ENCODE measurements at places on chromosomes 1 and 21.

- DNase-seq = no peak
These were observed 17.9 kb downstream of the TMEM200B start for GRCh38 chr1:29105822-29106221.

GRCh38 chr1:244952280-244952933 is 88.1 kb upstream of the HNRNPU start:
- no peak for DNase-seq

DNA sequence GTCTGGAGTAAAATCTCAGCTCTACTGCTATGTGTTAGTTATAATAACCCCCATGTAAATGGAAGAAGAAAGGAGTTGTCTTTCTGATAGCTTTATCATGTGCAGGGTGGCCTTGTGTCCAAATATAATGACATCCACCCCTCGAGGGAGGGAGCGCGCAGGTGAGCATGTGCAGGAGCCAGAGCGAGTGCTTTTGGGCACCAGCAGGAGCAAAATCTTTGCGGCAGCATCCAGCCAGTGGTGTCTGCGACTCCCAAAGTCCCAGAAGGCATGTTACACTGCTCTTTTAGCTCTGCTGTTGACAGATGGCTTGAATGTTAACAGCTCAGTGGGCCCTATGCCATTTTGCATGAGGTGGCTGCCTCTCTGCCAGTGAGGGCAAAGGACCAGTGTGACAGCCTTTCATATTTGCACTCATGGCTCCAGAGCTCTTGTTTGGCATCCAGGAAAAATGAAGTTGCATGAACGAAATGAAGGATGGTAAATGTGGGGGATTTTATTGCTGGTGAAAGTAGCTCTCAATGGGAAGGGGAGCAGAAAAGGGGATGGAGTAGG is 146.7 kb downstream of the HMCN1 start:
- DNase-seq = no peak

DNA sequence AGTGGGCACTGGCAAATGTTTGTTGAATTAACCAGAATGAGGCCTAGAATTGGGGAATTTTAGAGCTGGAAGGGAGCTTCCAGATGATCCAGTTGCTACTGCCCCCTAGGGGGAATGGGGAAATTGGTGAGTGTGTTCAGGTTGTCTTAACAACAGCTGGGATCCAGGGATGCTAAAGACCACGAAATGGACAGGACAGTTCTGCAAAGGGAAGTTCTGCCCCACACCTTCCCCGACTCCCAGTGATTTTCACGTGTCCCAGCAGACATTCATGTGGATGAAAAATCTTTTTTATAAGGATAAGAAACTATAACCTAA is 33.9 kb downstream of the TRIM62 start:
- peak; percentile 17 for DNase-seq

DNA sequence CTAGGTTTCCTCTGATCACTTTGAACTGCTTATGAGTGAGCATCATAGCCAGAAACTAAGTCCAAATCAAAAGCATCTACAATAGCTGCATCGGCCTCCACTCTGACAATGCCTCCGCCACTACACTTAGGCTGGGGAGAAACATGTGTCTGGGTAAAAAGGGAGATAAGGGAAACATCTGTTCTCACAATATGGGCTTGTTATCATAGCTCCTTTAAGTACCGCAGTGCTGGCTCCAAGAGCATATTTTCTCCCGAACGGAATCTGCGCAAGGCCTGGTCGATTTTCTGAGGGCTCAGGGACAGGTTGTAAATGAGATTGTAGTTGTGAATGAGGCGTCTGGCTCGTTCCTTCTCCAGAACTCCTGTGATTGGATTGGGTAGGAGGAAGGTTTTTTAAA is 63.9 kb upstream of the CYP2J2 start:
- DNase-seq = no peak

DNA sequence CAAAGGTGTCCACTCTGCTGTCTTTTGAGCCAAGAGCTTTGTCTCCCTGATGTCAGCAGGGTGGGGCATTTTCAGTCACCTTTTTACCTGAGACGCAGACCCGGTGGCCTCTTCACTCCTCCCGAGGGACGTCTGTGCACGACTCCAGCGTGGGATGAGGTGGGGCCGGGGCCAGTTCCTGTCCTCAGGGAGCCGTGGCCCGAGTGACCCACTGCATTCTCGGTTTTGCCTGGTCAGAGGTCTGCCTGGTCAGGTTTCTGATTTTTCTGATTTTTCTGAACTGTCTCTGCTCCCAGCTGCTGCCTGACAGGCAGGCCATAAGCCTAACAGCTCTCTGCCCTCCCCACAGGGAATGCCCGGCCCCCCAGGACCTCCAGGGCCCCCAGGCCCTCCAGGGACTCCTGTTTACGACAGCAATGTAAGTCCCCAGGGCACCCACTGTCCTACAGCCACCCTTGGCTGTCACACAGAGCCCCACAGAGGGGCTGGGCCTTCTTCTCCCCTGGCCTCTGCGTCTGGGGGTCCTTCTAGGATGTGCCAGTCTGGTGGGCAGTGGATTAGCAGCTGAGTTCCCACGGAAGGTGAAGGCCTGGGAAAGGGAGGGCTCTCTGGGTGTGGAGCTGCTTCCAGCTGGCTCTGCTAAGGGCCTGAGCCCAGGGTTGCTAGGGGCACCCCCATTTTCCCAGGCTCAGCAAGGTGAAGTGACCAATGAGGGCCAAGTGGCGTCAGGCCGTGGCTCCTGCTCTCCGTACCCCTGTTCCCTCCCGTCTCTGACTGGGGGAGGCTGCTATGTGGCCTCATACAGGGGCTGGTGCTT is 45.9 kb downstream of the SLC19A1 start:
- no peak for DNase-seq

- no peak for DNase-seq
These were observed 47.0 kb upstream of the PALMD start for GRCh38 chr1:99598738-99599411.

- no peak for DNase-seq
These were observed 7.0 kb upstream of the POFUT2 start for GRCh38 chr21:45294509-45295291.

- DNase-seq = no peak
These were observed 40.9 kb upstream of the LRRN2 start for GRCh38 chr1:204726478-204726877.

DNA sequence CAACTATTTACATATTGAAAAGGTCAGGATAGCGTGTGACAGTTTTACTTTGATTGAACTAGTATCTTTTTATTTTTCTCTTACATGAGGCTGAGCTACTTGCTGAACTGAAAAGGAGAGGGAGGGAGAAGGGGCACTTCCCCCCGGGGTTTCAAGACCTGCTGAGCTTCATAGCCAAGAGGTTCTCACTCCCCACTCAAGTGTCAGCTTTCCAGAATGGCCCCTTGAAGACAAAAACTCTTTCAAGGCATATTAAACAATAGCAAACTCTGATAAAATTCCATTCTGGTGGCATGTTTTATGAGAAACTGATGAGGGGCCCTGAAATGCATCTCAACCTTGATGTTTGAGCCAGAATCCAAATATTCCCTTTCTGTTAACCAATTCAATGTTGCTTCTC is 143.0 kb downstream of the KAZN start:
- DNase-seq = no peak

- no peak for DNase-seq
These were observed 57.4 kb upstream of the AJAP1 start for GRCh38 chr1:4597020-4597419.

GRCh38 chr1:101394041-101394440 is 157.2 kb downstream of the S1PR1 start:
- DNase-seq = no peak

DNA sequence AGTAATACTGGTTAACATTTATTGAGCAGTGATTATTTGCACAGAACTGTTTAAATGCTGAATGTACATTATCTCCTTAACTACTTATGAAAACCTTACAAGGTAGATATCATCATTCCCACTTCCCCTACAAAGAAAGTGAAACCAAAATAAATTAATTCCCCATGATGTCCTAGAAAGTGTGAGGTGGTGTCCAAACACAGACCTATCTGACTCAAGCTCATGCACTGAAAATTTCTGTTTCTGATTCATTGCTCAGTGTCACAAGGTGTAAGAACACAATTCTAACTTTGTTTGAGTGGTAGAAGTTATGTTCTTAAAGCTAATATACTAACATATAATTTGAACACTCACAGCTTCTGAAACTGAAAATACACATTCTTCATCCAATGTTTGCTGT is 178.7 kb downstream of the MRPL39 start:
- peak; percentile 1 for DNase-seq

DNA sequence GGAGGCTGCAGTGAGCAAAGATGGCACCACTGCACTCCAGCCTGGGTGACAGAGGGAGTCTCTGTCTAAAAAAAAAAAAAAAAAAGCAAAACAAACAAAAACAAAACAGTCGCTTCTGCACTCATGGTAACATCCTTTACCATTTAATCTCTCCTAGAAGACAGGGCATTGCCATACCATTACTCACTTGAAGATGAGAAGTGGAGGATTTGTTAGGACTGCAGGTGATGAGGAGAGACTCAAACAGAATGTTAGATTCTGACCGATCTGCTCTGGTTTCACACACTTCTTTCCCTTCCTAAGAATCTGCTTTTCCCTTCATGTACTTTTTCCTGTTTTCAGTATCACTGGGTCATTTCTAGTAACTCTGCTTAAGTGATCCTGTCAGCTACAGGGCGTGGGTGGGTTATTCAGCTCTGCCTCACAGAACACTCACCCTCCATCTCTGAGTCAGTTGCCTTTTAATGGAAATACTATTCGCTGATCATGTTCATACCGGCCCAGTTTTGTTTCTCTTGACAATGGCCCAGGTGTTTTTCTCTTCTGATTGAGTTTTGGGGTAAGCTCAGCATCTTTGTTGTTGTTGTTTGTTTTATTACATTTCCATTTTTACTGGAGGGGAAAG is 148.0 kb upstream of the ERG start:
- DNase-seq = no peak

- DNase-seq = no peak
These were observed 18.6 kb upstream of the RALGPS2 start for GRCh38 chr1:178706432-178706831.

- DNase-seq = no peak
These were observed 68.1 kb upstream of the RRP15 start for GRCh38 chr1:218217040-218217439.

DNA sequence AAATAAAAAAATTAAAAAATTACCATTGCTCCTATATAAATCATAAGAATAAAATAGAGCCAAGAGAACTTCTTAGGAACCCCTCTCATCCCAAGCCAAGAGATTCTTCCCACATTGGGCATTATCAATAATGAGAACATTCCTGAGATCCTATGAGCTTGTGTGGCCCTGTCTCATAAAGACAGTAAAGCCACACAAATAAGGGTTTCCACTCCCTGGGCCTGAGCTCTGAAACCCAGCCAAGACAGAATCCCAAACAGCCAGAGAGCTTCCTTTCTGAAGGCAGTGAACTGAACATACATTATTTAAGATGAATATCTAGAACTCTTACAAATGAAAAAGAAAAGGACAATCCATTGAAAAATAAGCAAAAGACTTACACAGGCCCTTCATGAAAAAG is 68.3 kb downstream of the SLC45A1 start:
- no peak for DNase-seq

GRCh38 chr1:232225336-232226131 is 404.4 kb downstream of the SIPA1L2 start:
- DNase-seq = no peak

GRCh38 chr1:206690516-206690915 is 5.8 kb downstream of the MAPKAPK2 start:
- DNase-seq = no peak

DNA sequence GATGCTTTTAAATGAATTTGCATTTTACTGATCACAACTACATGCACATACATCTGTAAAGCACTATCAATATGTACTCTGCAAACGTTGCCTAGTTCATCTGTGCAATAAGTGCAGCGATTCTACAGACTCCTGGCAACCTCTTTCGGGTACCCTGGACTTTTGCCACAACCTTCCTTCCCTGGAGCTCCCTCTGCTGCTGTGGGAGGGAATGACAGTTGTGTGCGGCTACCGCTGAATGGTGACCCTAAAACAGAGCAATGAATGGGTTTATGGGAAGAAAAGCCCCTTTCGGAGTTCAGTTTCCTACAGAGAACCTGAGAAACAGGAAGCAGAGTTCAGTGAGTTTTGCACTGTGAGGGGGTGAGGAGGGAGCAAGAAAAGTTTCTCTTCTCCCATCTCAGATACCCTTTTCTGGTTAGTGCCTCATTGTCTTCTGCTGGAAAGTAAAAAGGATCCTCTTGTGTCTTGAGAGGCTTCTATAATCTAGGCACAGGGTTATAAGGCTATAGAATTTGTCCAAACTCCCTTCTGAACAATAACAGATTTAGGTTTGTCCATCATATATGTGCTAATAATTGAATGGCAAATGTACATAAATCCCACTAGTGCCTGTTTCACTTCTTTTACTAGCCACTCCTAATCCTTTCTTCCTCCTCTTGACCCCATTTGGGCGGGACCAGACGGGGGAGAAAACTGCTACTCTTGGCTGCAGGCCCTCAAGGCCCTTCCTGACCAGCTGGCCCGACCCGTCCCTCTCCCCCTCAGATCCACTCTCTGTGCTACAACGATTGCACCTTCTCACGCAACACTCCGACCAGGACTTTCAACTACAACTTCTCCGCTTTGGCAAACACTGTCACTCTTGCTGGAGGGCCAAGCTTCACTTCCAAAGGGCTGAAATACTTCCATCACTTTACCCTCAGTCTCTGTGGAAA is 19.8 kb upstream of the SARS1 start:
- peak; percentile 60 for DNase-seq

GRCh38 chr1:216766633-216767327 is 43.6 kb upstream of the ESRRG start:
- DNase-seq = no peak

DNA sequence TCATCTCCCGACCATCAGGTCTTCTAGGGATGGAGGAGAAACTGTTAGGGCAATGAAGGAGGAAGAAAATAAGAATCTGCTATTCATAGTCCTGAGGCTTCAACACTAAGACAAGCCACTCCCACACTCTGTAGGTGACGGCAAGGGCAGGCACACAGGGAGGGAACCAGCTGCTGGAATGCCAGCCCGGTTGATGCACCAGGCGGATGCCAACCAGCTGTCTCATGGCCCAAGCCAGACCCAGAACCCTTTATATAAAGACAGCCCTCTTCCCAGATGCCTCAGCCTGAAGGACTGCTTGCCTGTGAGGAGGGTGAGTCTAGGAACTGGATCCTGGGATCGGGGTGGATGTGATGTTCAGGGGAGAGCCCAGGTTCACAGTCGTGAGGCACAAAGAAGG is at the start of gene KPRP:
Gene KPRP, plus strand, starts transcription at position 279 of the 400 bp plus-strand sequence. CDS start 1,564 bp downstream, outside the sequence.
- no peak for DNase-seq

DNA sequence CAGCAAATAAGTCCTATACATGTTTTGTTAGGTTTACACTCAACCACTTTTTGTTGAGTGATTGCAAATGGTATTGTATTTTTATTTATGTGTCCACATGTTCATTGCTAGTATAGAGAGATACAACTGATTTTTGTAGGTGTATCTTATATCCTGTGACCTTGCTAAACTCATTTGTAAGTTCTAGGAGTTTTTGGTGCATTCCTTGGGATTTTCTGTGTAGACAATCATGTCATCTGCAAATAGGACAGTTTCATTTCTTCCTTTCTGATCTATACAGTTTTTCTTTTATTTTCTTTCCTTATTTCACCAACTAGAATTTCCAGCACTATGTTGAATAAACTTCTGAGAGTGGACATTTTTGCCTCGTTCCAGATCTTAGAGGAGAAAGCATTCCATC is 16.5 kb upstream of the BATF3 start:
- no peak for DNase-seq
